ENCODE measurements at places on chromosomes 1 and 21.
A peak's percentile ranks its signal among the peaks of the same experiment; 100 is the strongest.

DNA sequence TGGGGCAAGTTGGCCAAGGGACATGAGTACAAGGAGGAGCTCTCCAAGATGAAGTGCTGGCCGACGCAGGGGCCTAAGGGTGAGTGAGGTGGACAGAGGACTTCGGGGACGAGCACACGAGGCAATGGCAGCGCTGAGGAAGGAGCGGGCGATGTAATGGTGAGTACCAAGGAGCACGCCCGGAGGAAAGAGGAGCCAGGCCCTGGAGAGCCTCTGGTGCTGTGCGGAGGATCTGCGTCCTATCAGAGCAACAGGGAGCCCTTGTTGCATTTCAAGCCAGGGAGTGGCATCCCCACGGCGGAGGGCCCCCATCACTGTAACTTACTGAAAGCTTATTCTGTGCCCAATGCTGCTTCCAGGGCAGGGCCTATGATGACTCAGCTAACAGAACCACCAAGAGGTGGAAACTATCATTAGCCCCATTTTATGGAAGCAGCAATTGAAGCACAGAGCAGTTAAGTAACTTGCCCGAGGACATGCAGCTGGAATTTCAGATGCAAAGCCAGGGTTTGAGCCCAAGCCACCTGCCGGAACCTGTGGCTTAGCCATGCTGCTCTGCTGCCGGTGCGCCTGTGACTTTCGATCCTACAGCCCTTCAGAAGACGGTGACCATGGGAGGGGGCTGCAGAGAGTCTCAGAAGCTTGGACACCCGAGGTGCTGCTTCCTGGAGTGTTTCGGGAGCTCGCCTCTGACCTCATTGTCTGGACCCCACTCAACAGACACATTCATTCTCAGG is 17.6 kb upstream of the AJAP1 start:
- no peak for DNase-seq

GRCh38 chr21:29053656-29054055 is 19.8 kb downstream of the CCT8 start:
- DNase-seq = no peak

- DNase-seq = no peak
These were observed 10.0 kb upstream of the B4GALT3 start for GRCh38 chr1:161187311-161187710.

DNA sequence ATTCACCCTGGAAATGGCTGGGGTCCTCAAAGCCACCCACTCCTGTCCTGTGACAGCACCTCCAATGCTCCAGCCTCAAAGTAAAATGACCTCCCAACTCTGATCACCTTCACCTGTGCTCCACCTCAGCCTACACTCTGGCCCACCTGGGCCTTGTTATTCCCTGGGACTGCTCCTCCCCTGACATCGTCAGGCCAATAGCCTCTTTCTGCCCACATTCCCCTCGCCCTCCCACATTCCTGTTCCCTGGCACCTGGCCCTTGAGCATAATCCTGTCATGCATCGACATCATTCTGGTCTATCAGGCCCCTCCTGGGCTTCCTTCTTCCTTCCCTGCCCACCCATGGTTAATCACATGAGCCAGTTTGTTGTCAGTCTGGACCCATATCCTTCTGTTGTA is 13.2 kb upstream of the BCAR3 start:
- DNase-seq = no peak

DNA sequence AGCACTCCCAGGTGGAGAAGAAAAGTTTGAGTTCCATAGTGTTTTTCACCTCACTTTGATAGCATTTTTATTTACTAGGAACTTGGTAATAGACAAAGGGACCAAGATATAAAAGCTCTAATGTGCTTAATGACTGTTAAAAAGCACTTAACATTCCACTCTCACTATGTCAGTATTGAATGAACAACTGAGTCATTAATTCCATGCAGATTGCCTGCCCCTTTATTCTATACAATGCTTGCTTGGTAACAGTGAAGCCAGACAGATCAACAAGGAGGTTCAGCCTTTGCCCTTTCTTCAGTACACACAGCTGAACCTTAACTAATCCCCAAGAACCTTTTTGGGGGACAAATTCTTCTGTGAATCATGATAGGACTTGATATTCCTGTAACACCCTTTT is 425.5 kb downstream of the NUF2 start:
- no peak for DNase-seq

DNA sequence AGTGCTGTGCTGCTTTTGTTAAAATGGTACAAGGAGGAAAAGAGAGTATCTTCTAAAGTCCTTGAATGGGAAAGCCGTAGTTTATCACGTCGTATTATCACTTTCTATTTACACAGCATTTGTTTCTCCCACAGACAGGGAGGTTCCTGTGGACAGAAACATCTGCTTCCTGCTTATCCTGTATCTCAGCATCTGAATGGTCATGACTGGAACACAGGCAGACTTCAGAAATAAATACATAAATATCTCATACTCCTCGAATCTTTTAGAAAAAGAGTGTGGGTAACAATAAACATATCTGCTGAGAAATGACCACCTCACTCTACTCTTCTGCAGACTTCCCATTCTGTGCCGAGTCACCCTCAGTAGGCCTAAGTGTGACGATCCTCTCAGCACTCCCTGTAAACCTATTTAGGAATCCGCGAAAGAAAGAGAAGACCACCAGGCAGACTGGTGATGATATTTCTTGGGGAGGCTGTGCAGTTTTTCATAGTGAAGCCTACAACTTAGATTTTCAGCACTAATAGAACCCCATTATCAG is 393.5 kb downstream of the SMYD3 start:
- no peak for DNase-seq

- DNase-seq = no peak
These were observed 9.4 kb downstream of the CELSR2 start for GRCh38 chr1:109258481-109259466.

GRCh38 chr1:155989242-155990004 is 11.1 kb upstream of the ARHGEF2 start:
- DNase-seq = peak; percentile 86
